ENCODE measurements at places on chromosomes 1 and 21.

DNA sequence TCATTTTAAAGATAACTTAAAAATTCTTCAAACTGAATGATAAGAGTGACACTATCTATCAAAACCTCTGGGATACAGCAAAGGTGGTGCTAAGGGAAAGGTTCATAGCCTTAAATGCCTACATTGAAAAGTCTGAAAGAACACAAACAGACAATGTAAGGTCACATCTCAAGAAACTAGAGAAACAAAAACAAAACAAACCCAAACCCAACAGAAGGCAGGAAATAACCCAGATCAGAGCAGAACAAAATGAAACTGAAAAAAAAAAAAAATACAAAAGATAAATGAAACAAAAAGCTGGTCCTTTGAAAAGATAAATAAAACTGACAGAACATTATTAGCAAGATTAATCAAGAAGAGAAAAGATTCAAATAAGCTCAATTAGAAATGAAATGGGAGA lies 6.8 kb downstream of the ODF2L start:
- no peak for DNase-seq

GRCh38 chr1:245797592-245798348 lies 643.0 kb downstream of the KIF26B start:
- DNase-seq, result peak; percentile 3

GRCh38 chr1:27772036-27772931 lies 735 bp upstream of the STX12 start:
- no peak for DNase-seq

DNA sequence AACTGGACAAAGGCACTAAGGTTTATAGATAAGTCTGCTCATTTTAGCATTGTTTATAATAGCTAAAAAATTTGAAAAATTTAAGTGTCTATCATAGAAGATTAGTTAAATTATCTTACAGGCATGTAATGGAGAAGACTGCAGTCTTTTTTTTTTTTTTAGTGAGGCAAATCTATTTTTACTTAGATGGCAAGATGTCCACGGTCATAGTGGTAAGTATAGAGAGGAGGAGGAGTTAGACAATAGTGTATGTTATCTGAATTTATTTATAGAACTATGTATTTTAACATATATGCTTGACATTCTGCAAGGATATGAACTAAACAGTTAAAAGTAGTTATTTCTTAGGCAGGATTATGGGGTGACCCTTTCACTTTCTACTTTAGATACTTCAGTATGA lies 149.0 kb downstream of the SYT2 start:
- no peak for DNase-seq

- DNase-seq, result no peak
These were observed 28.8 kb downstream of the COP1 start for GRCh38 chr1:176178316-176178715.
